Adipocyte (in vitro differentiated cells): ENCODE measurements at places on chromosomes 5 and 9.

DNA sequence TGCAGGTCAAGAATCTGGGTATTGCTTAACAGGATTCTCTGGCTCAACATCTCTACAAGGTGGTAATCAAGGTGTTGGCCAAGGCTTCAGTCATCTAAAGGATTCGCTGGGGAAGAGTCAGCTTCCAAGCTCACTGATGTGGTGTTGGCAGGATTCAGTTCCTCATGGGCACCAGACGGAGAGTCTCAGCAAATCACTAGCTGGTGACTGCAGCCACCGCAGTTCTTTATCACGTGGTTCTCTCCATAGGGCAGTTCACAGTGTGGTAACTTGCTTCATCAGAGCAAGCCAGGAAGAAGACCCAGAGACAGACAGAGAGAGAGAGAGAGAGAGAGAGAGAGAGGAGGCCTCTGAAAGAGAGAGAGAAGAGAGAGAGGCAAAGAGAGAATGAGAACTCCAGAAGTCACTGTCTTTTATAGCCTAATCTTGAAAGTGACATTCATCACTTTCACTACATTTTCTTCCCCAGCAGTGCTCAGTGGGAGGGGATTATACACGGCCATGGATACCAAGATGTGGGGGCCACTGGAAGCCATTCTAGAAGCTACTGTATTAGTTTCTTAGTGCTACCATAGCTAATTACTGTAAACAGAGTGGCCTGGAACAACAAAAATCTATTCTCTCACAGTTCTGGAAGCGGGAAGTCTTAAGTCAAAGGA is 109.2 kb upstream of the SMIM23 start:
- no peak for DNase-seq

DNA sequence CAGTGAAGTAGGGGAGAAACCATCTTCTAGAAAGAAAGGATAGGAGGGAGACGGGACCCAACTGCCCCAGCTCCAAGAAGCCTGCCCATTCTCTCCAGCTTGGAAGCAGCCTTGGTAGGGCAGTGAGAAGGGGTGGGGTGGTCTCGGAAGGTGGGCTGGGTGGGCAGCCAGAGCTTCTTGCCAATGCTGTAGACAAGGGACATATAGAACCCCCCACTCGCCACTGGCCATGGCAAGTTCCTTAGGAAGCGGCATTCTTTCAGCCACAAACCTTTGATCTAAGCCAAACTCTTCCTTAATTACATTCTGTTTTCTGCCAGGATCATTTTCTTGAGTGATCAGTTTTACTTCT is 90.2 kb downstream of the PSD2 start:
- no peak for DNase-seq

DNA sequence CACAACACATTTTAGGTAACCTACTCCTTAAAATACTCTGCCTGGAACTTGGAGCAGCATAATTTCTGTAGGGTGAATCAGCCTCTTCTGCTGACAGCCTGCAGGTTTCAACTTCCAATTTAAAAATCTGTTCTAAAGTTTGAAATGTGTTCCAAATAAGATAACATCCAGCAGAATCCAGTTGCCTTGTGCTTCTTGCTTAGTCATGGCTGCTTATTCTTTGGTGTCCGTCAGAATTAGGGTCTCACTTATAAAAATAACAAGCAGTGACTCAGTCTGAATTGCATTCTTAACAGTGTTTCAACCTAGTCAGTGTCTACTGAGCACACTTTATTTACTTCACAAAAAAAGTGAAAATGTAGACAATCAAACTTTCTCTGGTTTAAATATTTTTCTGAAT is 3.7 kb downstream of the CDH6 start:
- peak; percentile 70 for DNase-seq

DNA sequence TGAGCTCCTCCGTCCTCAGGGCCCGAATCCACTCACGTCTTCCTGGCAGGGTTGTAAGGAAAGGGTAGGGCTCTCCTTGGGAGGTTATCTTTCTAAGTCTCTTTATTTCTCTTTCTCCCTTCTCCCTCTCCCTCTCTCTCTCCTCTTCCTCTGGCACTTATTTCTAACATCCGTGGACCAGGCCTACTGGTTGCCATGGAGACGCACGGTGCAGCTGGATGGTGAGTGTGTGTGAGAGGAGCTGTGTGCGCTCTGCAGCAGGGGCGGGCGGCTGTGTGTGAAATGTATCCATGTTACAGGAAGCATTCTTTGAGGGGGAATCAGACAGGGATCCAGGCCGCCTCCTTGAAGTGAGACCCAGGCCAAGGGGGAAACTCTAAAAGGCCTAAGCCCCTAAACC is 32.2 kb downstream of the PCDH1 start:
- DNase-seq: no peak

DNA sequence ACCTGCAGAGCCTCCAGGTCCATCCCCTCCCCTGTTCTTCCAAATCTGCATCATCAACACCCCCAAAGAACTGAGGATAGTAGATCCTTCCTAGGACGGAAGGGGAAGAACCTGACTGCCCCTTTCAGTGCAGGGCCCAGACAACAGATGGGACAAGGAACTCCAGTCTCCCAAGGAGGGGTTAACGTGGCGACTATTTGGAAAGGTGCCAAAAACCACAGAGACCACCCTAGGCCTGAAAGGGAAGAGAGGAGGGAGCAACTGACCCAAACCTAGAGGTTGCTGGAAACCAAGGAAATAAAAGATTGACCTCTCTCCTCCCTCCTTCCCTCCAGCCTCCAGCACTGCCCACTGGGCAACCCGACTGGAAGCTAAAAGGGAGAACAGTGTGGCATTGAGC is 59.7 kb upstream of the NEURL1B start:
- no peak for DNase-seq

DNA sequence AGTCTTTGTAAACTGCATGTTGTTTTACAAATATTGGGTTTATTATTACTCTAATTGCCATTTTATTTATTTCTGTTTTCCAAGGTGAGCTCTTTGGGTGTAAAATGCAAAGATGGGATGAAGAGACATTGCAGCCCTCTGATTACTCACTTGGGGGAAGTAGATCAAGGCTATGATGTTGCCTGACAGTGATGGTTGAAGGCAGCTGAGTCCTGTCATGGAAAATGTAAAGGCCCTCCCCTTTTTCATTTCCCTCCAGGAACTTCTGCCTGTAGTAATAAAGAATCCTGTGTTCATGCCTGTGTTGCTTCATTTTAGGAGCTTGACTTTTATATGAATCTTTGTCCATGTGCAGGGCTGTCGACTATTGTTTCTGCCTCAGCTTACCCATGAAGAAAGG is 605.4 kb upstream of the CLINT1 start:
- peak; percentile 33 for DNase-seq

GRCh38 chr5:96893342-96893741 is 17.0 kb downstream of the ERAP2 start:
- DNase-seq: peak; percentile 81

DNA sequence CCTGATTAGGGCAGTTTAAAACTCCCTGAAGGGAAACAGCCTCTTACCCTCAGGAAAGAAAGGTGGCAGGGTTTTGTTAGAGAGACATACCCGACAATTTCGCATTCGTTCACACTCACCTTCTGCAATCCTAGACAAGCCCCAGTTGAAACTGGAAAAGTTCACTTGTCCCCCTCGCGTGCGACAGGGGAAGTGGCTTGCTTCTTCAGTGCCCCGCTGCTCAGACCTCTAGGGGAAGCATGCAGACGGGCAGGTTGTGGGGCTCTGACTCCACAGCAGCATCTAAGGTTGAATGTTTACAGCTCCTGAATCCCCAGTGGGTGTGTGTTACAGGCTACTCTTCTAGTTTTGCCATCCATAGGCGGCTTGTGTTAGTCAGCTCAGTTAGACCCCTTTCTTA is 575.7 kb upstream of the ACO1 start:
- DNase-seq: no peak
